ENCODE measurements at places on chromosomes 13 and 19. TPM values are rescaled to one million over a fixed set of nuclear protein-coding genes. Genes with fewer than 3 reads are reported as not detected.

- no peak overlapping the region for H3K4me3 ChIP-seq
- no peak overlapping the region for H3K27ac ChIP-seq
- H3K36me3 ChIP-seq: no peaks in the 10 kb centered on the region
- H3K4me1 ChIP-seq: peaks cover 18% of the 10 kb centered on the region
These were observed 93.6 kb downstream of the RFC3 start for GRCh38 chr13:33911521-33911920.

- no peak overlapping the region for H3K27ac ChIP-seq
- H3K27me3 ChIP-seq: no peaks in the 10 kb centered on the region
- no peak for DNase-seq
- no peaks in the 10 kb centered on the region for H3K4me1 ChIP-seq
These were observed 195.6 kb downstream of the GPC5 start for GRCh38 chr13:91594061-91594460.

DNA sequence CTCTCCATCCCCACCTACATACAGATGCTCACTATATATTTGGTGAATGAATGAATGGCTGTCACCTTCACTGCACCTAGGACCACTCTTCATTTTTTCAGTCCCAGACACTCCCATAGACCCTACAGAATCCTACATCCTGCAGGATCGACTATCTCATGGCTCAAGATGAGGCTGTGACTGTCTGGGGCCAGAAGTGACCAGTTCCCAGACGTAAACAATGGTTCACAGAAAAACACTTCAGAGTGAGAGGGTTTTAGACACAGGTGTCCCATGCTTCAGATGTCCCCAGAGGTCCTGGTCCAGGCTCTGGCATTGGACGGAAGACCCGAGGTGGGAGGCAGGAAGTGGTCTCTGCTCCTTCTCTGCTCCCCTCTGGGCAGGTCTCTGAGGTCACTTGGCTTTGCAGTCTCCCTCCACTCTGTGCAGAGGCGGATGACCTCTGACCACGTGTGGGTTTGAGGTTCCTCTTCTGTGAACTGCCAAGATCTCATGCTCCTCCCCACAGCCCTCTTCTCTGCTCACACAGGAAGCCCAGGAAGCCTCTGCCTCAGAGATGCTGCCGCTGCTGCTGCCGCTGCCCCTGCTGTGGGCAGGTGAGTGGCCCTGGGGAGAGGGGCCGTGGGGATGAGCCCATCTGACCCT, 24.9 kb downstream of the SIGLEC7 start:
- H3K27ac ChIP-seq: no peak overlapping the region
- H3K4me3 ChIP-seq: no peak overlapping the region
- H3K4me1 ChIP-seq: no peaks in the 10 kb centered on the region
- H3K27me3 ChIP-seq: no peaks in the 10 kb centered on the region
- DNase-seq: no peak

GRCh38 chr13:53743906-53744305, 715.3 kb downstream of the OLFM4 start:
- no peaks in the 10 kb centered on the region for H3K4me1 ChIP-seq
- no peaks in the 10 kb centered on the region for H3K27me3 ChIP-seq
- no peaks in the 10 kb centered on the region for H3K36me3 ChIP-seq
- H3K4me3 ChIP-seq: no peak overlapping the region
- no peak overlapping the region for H3K27ac ChIP-seq

DNA sequence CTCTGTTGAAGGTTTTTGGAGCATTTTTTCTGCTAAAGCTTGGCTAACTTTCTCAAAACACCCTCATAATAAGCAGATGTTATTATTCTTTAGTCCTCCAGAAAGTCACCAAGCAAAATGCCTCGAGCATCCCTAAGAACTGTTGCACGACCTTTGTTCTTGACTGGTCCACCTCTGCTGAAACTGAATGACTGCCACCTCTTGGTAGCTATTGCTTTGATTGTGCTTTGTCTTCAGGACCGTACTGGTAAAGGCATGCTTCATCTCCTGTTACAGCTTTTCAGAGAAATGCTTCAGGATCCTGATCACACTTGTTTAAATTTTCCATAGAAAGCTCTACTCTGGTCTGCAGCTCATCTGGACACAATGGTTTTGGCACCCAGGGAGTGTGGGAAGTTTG, 254.8 kb downstream of the DCT start:
- no peak overlapping the region for H3K4me3 ChIP-seq
- DNase-seq: no peak
- peaks cover 1% of the 10 kb centered on the region for H3K27me3 ChIP-seq

The EVI5L gene
- 36.4 TPM for total RNA-seq

All from glutamatergic neuron (in vitro differentiated cells).